T-cell (primary cell): ENCODE measurements at places on chromosomes 1 and 21. TPM values are rescaled to one million over a fixed set of nuclear protein-coding genes. Genes with fewer than 3 reads are reported as not detected.

The POU3F1 gene
- total RNA-seq: 0.42 TPM

GRCh38 chr1:27968692-27969091 lies 8.9 kb downstream of the XKR8 start:
- H3K27ac ChIP-seq: no peak overlapping the region
- H3K4me3 ChIP-seq: no peak overlapping the region
- no peaks in the 10 kb centered on the region for H3K4me1 ChIP-seq
- H3K27me3 ChIP-seq: no peaks in the 10 kb centered on the region
- no peak for DNase-seq
- peaks cover 3% of the 10 kb centered on the region for H3K36me3 ChIP-seq

The SKI gene
- 218 TPM for total RNA-seq

The LCE3D gene
- total RNA-seq: not detected

DNA sequence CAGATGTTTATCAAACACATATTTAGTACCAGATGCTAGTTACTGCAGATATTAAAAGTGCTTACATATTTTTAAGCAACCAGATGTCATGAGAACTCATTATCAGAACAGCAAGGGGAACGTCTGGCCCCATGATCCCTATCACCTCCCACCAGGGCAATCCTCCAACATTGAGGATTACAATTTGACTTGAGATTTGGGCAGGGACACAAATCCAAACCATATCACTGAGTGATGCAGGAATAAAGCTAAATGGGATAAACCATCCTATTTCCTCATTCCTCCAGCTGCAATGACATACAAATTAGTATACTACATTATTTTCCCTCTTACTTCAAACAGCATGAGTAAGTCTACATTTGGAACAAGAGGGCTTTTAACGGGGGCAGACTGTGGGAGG lies 3.1 kb upstream of the KCNK2 start:
- DNase-seq: no peak
- no peaks in the 10 kb centered on the region for H3K4me1 ChIP-seq
- peaks cover 16% of the 10 kb centered on the region for H3K27me3 ChIP-seq
- no peak overlapping the region for H3K4me3 ChIP-seq
- H3K36me3 ChIP-seq: no peaks in the 10 kb centered on the region

The NR5A2 gene
- total RNA-seq: not detected
